ENCODE measurements at places on chromosomes 4 and X.

- DNase-seq, result no peak
Observed at GRCh38 chrX:10512258-10512657, 108.1 kb downstream of the MID1 start.

- no peak for DNase-seq
Observed at GRCh38 chr4:137307806-137308205, 224.5 kb downstream of the PCDH18 start.

DNA sequence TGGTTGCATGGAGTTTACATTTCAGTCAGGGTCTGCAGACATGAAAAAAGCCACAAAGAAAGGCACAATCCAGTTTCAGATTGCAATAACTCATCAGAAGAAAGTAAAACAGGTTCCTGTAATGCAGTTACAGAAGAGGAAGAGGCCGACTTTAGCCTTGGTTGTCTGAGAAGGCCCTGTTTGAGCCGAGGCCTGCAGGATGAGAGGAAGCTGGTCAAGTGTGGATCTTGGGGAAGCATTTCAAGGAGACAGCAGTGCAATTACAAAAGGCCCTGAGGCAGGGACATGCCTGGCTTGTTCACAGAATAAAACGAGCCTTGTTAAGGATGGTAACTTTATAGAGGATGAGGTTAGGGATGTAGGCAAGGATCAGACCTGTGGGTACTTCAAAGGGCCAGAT, 62.4 kb downstream of the AFF2 start:
- no peak for DNase-seq

DNA sequence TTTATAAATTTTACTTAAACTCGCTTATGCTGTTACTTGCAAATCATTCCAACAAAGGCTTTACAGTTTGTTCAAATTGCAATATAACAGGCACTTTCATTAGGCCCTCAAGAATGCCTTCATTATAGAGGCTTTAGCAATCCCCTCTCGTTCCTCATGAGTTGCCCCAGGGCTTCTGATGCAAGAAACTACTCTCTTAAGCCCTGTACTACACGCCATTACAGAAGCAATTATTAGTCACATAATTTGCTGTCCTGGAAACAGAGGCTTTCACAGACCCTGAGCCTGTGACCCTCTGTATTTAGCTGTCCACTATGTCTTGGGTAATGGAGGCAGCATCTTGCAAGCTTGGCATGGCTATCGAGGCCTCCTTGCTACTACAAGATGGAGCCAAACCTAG, 965.9 kb upstream of the DIAPH2 start:
- DNase-seq, result no peak

- DNase-seq, result no peak
Observed at GRCh38 chr4:164383058-164383357, 370.9 kb upstream of the SMIM31 start.

DNA sequence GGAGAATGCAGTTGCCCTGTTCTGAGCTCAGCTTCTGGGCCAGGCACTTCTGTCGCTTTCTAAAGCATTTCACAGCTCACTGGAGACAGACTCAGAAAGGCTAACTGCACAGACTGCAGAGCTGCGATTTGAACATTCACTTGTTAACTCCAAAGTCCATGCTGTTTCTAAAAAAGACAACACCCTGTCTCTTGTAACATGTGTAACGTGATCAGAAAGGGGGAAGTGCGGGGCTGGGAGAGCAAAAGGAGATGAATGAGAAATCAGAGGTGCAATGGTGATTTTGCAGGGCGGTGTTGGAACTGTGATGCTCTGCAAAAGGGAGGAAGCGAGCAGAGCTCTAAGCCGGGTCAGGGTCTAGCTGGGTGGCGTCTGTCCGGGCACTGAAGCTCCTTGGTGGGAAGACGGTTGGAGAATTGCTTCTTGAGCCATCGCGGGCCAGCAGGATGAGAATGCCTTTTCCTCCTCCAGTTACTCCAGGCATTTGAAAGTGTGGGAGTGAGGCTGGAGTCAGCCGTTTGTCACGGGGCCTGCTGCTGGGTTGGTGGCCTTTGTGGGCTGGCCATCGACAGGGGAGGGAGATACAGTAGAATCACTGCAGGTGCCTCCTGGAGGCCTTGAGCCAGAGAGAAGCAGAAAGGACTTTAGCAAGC, 20.3 kb downstream of the TBC1D14 start:
- no peak for DNase-seq

- DNase-seq, result no peak
Observed at GRCh38 chr4:164408831-164409230, 345.1 kb upstream of the SMIM31 start.

- no peak for DNase-seq
Observed at GRCh38 chrX:111010111-111010510, 85.9 kb upstream of the PAK3 start.

GRCh38 chr4:46385235-46385634, 4.7 kb downstream of the GABRA2 start:
- no peak for DNase-seq

GRCh38 chrX:128714425-128714824, 662.2 kb upstream of the ACTRT1 start:
- DNase-seq, result no peak

GRCh38 chr4:38266616-38267015, 306.4 kb downstream of the PTTG2 start:
- no peak for DNase-seq

GRCh38 chr4:26420438-26420837, 69.8 kb downstream of the CCKAR start:
- no peak for DNase-seq

DNA sequence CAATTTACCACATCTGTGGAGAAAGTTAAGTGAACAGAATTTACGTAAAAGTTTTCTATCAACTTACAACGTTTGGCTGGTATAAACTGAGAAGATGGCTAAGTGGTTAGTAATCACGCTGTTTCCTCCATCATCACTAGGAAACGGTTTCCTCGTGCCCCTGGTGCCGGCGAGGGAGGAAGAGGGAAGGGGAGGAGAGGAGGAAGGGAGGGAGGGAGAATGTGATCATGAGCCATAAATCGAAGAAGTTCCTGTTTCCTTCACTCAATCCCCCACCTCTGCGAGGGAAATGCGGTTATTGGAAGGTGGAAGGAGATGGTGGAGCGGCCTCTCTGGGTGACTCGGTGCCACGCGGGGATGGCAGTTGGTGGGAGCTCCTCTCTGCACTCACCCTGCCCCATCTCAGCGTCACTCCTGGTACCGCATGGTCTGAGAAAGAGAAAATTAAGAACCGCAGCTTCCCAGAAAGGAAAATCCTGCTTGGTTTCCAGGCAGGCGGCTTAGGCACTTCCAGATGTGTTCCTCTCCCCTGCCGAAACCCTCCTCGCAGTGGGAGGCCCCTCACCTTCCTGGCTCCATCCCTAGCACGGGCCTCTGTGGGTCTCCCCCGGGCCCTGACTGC, 216.8 kb downstream of the AFAP1 start:
- no peak for DNase-seq

DNA sequence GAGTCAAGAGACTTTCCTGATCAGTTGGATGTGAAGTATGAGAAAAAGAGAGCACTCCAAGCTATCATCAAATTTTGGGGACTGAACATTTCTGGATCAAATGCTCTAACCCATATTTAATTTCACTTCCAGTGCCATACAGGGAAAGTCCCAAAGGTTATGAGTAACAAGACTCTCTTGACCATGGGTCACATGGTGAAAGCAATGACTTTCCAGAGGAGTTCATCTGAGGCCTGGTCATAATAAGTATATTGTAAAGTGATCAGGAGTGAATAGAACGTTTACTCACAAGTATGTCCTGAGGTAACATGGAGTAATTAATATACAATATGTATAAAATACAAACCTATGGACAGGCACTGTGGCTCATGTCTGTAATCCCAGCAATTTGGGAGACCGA, 40.7 kb upstream of the ARMCX5 start:
- no peak for DNase-seq

GRCh38 chrX:136835761-136836160, 44.8 kb downstream of the RBMX start:
- DNase-seq, result no peak

DNA sequence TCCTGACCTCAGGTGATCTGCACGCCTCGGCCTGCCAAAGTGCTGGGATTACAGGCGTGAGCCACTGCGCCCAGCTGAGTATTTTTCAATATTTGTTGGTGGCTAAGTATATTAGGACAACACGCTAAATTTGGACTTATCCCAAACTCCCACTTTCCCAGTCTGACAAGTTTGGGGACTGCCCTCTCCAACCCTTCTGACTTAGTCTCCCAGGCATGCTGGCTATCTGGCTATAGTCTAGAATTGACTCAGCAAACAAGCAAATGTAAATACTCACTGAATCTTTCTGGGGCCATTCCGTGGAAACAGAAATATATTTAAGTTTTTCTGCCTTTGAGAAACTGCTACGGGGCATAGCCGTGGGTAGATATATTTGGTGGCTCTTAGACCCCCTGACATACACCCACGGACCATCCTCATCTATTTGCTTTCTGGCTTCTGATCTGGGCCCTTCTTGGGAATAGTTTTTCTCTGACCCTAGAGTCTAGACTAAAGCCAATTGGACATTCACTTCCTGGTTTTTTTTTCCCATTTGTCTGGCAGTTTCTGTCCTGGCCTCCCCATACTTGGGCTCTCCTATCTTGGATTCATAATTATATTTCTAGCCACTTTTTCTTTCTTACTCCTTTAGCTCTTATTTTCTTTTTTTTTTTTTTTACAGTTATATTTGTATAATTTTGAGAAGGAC, 11.3 kb upstream of the DOCK11 start:
- no peak for DNase-seq

DNA sequence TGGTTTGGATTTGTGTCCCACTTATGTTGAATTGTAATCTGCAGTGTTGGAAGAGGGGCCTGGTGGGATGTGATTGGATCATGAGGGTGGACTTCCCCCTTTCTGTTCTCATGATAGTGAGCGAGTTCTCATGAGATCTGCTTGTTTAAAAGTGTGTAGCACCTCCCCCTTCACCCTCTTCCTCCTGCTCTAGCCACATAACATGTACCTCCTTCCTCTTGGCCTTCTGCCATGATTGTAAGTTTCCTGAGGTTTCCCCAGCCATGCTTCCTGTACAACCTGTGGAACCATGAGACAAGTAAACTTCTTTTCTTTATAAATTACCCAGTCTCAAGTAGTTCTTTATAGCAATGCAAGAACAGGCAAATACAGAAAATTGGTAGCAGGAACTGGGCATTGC, 138.7 kb downstream of the INPP4B start:
- DNase-seq, result no peak

DNA sequence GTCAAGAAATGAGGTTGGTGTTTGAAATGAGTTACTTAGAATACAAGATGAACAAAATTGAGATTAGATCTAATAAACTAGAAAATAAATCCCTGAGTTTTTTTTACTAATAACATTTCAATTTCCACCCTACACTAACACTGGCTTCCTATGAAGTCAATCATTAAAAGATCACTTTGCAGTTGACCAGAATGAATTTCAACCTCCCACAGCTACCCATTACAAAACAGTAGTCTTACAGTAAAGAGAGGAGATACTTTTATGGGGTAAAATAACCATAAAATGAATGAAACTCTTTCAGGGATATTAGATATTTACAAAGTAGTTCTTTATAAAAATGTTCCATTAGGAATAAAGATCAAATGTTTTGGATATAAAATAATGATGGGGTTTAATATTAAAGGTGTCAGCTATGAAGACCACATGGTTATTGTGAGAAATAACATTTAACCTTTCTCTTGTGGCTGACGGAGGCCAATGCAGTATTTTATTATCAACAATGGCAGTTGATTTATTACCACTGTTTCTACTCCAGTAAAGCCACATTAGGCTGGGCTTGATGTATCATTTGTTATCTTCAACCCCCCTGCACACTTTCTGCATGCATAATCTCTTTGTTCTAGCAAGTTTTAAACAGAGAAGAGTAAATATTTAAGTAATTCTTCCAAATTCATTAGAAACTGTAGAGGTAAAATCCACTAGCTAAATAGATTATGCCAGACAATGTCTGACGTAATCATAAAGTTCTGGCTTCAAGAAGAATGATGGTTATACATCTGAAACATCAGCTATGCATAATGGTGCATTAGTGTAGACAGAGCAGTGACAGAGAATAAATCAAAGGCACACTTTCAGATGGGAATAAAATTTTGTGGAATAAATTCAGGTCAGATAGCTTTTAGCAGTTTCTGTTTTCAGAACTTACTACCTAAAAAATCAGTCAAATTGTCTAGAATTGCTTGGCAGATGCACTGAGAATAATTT, 516.6 kb downstream of the PCDH18 start:
- DNase-seq, result no peak

DNA sequence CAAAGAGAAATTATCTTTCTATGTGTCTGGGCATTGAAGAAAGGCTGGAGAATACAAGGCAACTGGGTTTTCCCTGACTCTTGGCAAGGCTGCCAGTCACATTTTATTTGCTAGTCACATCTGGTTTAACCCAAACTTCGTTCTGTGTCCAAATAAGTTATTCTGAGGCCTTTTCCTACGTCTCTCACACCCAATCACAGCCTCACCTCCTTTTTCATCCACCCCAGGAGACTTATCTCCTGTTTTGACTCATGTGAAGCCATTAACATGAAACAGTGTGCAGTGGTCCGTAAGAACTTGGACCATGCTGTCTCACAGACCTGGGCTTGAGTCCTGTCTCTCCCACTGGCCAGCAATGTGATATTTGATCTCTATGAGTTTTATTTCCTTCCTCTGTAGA, 59.3 kb downstream of the CNGA2 start:
- DNase-seq, result no peak

GRCh38 chr4:41384992-41385391, 128.3 kb downstream of the UCHL1 start:
- DNase-seq, result no peak

- DNase-seq, result no peak
Observed at GRCh38 chrX:51641421-51642021, 22.8 kb upstream of the CENPVL3 start.

- DNase-seq, result no peak
Observed at GRCh38 chrX:137926090-137926489, 360.2 kb downstream of the ZIC3 start.

GRCh38 chr4:184395971-184396391, 78.4 kb downstream of the IRF2 start:
- DNase-seq, result no peak

DNA sequence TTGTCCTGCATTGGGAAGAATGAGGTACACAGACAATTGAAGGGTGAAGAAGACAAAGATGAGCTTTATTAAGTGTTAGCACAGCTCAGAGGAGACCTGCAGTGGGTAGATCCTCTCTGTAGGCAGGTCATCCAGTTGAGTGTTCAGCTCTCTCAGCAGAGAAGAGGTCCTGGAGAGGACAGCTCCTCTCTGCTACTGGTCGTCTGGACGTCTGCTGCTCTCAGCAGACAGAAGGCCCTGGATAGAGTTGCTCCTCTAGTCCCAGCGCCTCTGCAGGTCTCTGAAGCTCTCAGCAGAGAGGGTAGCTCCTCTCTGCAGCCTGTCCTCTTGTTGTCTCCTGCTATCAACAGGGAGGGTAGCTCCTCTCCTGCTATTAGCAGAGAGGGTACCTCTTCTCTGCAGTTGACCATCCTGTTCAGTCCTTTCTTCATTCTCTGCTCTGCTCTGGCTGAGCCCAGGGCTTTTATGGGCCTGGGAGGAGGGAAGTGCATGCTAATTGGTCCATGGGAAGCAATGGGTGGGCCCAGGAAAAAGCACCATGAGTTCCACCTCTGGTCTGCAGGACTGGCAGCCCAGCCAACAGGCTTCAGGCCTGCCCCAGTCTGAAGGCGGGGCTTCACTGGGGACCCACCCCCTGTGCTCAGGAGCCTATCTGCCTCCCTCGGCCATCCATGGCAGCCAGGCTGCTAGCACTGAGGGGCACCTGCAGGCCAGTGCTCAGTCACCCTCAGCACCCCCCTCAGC, 54.1 kb upstream of the IBSP start:
- DNase-seq, result no peak
